Epithelial cell of alveolus of lung (primary cell): ENCODE measurements at places on chromosomes 16 and 17. TPM values are rescaled to one million over a fixed set of nuclear protein-coding genes. Genes with fewer than 3 reads are reported as not detected.

Gene CTRB2
- not detected in 2 replicates for total RNA-seq

Gene MPP2
- total RNA-seq = 3.9 and 5.7 TPM in 2 replicates

Gene CSNK2A2
- 23.5 and 60.9 TPM in 2 replicates for total RNA-seq

Gene CCL13
- total RNA-seq = not detected in 2 replicates

Gene UNK
- total RNA-seq = 13.3 and 38.2 TPM in 2 replicates
